ENCODE measurements at places on chromosomes 11 and 22.

GRCh38 chr22:37457093-37457893, 28.9 kb downstream of the MFNG start:
- peak; percentile 56 for DNase-seq

DNA sequence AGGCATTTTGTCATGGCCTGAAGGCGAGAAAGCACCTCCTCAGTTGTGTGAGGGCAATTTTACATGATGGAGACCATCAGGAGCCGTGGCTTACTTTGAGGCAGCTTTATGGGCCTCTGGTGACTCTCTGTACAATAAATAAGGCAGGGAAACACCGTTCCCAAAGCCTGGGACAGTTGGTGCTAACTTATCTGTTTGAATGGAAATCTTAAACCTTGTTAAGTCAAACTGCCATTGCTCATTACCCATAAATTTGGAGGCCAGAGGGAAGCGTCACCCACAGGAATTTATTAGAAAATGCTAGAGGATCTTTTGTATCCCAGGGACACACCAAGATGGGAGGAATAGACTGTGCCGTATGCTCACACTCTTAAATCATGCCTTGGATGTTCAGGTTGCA, 1156.9 kb downstream of the BRD1 start:
- no peak for DNase-seq

DNA sequence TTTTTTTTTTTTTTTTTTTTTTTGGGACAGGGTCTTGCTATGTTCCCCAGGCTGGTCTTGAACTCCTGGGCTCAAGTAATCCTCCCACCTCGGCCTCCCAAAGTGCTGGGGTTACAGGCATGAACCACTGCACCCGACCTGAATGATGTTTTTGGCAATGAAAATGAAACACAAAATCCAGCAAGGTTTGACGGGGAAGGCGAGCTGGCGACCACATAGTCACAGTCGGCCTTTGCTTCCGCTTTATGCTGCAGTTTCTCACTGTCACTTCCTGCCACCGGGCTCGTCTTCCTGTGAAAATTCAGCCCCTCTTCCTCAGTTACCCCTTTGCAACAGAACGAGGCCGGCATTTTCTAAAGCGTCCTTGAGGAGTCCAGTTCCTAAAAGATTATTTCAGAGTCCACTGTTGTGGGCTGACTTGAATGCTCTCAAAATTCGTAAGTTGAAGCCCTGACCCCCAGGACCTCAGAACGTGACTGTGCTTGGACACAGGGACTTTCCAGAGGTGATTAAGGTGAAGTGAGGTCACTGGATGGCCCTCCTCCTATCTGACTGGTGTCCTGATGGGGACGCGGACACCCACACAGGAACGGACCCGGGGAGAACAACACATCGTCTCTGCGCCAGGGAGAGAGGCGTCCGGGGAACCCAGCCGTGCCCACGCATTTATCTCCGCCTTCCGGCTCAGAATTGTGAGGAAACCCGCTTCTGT, 2.9 kb upstream of the BID start:
- peak; percentile 58 for DNase-seq

DNA sequence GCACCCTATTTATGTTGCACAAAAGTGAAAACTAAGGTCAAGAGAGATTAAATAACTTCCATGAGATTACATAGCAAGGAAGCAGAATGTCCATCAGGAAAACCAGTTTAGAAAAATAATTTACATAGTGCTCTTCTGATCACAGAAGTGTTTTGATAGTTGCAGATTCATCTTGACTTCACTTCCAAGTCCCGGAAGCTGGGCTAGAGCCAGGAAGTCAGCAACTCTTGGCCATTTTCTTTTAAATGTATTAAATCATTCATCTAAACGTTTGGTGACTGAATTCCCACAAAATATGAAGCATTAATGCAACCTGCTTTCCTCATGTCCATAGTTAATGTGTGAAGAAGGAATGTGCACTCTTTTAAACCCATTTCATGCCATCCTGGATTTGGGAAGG, 29.7 kb downstream of the APLP2 start:
- no peak for DNase-seq

DNA sequence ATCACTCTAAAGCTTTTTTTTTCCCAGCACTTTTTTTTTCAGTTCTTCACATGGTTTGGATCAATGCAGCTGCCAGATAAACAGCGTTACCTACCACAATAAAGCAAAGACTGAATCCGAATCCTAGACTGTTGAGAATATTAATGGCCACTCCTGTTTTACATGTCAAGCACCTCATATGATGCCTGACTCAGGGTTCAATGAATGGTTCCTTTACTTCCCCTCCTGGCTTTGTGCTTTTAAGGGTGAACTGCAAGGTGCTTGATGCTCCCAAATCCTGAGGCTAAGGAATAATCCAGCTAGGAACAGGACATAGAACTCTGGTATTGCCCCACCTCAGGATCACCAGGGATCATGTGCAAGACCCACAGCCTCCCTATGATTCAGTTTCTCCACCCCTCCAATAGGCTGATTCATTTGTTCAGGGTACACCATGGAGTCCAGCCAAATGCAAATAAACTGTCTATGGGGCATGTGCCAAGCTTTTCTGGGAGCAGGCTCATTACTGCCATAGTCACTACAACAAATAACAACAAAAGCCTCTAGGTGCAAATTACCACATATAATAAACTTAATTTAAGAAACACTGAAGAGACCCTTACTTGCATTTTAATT, 104.3 kb downstream of the GAB2 start:
- DNase-seq = no peak

- no peak for DNase-seq
Measured at GRCh38 chr11:110022548-110022947, 70.6 kb upstream of the ZC3H12C start.

DNA sequence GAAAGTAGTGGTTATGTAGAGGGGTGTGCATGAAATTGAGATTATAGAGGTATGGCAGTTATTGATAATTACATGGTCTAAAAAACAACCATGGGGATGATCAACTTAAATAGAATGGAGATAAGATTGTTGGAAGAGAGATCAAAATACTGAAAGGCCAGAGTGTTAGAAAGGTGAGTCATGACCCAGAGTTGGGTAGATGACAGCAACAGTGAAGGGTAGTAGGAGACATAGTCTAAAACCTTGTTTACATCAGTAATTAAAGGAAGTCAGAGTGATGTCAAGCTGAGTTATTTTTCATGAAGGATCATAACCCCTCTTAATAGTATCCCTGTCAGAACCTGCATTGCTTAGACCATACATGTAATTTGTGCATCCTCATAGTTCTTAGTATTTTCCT, 110.9 kb downstream of the ELP4 start:
- no peak for DNase-seq

All from stimulated activated CD8-positive, alpha-beta memory T cell treated with anti-CD3 and anti-CD28 coated beads, Interleukin-12 subunit alpha, Interleukin-12 subunit beta, amount 100 ng/mL, for 4 hours (primary cell).